ENCODE measurements at places on chromosomes 11 and 22.

DNA sequence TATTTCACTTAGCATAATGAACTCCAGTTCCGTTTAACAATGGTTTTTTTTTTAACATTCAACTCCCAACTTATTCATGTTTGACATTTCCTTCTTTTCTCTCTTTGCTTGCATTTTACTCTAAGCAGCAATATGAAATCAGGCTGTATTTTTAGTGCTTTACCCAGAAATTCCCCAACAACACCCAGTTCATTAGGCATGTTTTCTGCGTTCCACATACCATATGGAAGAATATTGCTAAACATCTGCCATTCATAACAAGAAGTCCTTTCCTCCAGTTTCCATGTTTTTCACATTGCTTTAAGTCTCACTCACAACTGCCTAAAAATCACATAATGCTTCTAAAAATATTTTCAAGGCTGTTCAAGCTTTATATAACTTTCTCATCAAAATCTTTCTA lies 45.8 kb downstream of the PLAAT5 start:
- no peak for DNase-seq
- no peak overlapping the region for H3K27ac ChIP-seq
- H3K4me1 ChIP-seq, result peaks cover 45% of the 10 kb centered on the region
- no peaks in the 10 kb centered on the region for H3K36me3 ChIP-seq
- H3K27me3 ChIP-seq, result peaks cover 2% of the 10 kb centered on the region
- no peak overlapping the region for H3K4me3 ChIP-seq

GRCh38 chr11:126949066-126949891 lies 51.3 kb downstream of the KIRREL3 start:
- no peaks in the 10 kb centered on the region for H3K36me3 ChIP-seq
- H3K4me3 ChIP-seq, result no peak overlapping the region
- H3K4me1 ChIP-seq, result no peaks in the 10 kb centered on the region
- H3K27me3 ChIP-seq, result no peaks in the 10 kb centered on the region
- no peak overlapping the region for H3K27ac ChIP-seq

DNA sequence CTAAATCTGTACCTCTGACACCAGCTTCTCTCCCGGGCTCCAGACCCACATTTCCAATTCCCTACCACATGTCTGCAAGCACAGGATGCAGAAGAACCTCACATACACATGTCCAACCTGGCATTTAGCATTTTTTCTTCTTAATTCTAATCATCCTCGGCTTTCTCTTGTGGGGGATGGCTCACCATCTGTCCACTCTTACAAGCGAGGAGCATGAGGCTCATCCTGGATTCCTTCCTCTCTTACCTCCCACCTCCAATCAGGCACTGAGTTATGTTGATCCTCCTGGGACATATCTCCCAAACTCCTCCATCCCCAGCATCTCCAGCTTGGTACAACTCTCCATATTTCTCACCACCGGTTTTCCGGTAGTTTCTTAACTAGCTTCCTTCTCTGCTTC lies 149.8 kb upstream of the LARGE1 start:
- no peaks in the 10 kb centered on the region for H3K36me3 ChIP-seq
- no peak overlapping the region for H3K4me3 ChIP-seq
- no peaks in the 10 kb centered on the region for H3K27me3 ChIP-seq
- H3K4me1 ChIP-seq, result no peaks in the 10 kb centered on the region
- H3K27ac ChIP-seq, result no peak overlapping the region

DNA sequence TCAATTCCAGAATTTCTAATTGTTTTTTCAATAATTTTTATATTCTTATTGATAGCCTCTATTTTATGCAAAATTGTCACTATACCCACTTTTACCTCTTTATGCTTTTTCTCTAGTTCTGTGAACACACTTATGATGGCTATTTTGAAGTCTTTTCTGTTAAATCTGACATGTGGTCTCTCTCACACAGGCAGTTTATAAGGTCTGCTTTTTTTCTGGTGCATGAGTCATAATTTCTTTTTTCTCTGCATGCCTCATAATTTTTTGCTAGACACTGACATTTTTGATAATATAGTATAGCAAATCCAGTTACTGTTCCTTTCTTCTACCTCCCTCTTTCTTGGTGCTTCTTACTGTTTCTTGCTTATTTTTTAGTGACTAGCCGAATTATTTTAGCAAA lies 36.0 kb downstream of the ZBTB44 start:
- no peaks in the 10 kb centered on the region for H3K27me3 ChIP-seq
- peaks cover 19% of the 10 kb centered on the region for H3K4me1 ChIP-seq
- H3K36me3 ChIP-seq, result peaks cover 33% of the 10 kb centered on the region
- no peak for DNase-seq
- H3K27ac ChIP-seq, result peak overlapping the region; percentile 75

DNA sequence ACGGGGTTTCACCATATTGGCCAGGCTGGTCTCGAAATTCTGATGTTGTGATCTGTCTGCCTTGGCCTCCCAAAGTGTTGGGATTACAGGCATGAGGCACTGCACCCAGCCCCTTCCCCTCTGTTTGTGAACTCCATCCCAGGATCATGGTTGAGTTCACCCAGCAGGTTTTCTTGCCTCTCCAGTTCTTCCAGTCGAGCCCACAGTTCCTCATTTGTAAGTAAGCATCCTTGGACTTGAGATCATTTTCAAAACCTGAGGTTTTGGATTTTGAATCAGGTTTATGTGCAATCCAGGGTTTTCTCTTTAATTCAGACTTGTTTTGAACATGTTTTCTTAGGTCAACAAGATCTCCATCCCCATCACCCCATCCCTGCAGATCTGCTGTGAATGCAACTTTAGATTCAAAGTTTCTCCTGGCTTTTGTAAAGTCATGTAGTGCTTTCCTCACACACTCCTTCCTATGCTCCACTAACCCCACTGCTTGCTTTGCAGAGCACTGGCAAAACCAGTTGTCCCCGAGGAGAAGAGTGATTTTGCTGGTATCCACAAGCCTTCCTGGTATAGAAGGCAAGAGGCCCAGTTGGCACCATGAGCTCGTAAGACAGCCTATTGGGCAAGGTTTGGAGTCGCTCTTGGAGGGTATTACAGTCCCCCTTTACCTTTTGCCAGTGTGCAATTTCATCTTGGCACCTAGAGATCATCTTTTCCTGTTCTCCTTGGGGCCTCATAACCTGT lies 14.7 kb upstream of the VPREB1 start:
- no peaks in the 10 kb centered on the region for H3K36me3 ChIP-seq
- no peaks in the 10 kb centered on the region for H3K27me3 ChIP-seq
- no peak for DNase-seq

- H3K27me3 ChIP-seq, result no peaks in the 10 kb centered on the region
- no peak for DNase-seq
- no peak overlapping the region for H3K4me3 ChIP-seq
- H3K36me3 ChIP-seq, result no peaks in the 10 kb centered on the region
- H3K4me1 ChIP-seq, result no peaks in the 10 kb centered on the region
- no peak overlapping the region for H3K27ac ChIP-seq
Measured at GRCh38 chr11:126538071-126538470, 182.6 kb downstream of the ST3GAL4 start.

DNA sequence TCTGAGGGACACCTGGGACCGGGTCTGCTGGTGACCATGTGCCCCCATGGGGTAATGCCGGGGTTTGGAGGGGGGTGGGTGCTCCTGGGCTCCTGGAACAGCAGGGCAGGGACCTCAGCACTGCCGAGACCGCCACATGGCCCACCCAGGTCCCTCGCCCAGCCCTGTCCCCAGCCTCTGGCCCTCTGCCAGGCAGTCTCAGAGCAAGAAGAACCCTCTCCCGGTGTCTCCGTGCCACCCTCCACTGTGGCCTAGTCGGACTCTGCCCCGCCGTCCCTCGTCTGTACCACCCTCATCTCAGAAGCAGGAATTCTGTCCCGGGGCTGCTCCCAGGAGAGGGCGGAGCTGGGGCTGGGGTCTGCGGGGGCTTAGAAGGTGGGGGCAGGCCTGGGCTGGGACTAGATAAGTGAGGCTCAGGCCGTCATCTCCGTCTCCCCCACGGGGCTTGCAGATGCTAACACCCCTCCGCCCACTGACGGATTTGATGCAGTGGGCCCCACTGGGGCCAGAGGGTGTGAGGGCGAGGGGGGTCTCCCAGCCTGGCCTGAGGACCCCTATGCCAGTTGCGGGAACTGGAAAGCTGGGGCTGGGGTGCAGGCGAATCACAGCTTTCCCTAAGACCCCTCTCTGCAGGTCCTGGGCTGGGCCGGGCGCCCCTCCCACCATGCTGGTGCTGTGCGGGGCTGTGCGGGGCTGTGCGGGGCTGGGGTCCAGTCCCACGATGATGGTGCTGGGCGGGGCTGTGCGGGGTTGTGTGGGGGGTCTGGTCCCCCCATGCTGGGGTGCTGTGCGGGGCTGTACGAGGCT lies 1.1 kb downstream of the MUC5AC start:
- H3K36me3 ChIP-seq, result no peaks in the 10 kb centered on the region
- DNase-seq, result no peak
- H3K27ac ChIP-seq, result no peak overlapping the region
- H3K4me3 ChIP-seq, result no peak overlapping the region
- no peaks in the 10 kb centered on the region for H3K4me1 ChIP-seq
- H3K27me3 ChIP-seq, result no peaks in the 10 kb centered on the region

DNA sequence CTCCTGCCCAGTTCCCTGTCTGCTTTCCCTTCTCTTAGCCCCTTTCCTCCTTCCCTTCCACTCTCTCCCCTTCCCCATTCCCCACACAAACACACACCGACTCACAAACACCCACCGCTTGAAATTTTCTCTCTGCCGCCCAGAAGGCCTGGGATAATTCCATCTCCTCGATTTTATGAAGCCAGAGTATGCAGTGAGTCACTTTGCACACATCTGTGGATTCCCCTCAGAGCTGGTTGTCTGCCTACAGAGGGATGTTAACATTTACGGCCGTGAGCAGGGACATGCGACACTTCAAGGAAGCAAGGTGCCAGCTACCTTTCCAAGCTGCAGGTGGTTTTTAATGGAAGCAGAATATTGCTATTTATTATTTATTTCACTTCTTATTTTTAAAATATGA lies 332.0 kb downstream of the TENM4 start:
- H3K27me3 ChIP-seq, result no peaks in the 10 kb centered on the region
- DNase-seq, result no peak
- H3K27ac ChIP-seq, result no peak overlapping the region
- H3K36me3 ChIP-seq, result no peaks in the 10 kb centered on the region
- no peaks in the 10 kb centered on the region for H3K4me1 ChIP-seq
- H3K4me3 ChIP-seq, result no peak overlapping the region

- no peaks in the 10 kb centered on the region for H3K4me1 ChIP-seq
- H3K4me3 ChIP-seq, result no peak overlapping the region
- no peaks in the 10 kb centered on the region for H3K36me3 ChIP-seq
- DNase-seq, result no peak
Measured at GRCh38 chr11:46857666-46858065, 11.6 kb upstream of the CKAP5 start.

DNA sequence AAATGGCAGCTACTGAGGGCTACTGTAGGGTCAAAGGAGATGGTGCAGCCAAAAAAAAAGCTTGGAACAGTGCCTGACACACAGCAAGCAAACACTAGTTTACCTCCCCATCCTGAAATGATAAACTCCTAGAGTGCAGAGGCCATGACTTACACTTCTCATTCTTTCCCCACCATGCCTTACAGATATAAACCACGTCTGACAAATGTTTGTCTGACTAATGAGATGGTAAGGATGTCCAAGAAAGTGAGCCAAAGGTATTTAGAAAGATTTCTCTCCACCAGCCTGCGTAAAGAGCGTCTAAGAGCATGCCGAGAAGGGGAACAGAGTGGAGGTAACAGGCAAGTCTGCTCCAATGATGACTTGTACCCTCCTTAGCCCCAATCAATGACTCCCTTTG lies 99.0 kb downstream of the LARGE1 start:
- H3K4me1 ChIP-seq, result no peaks in the 10 kb centered on the region
- no peak overlapping the region for H3K27ac ChIP-seq
- no peaks in the 10 kb centered on the region for H3K36me3 ChIP-seq
- H3K4me3 ChIP-seq, result no peak overlapping the region

GRCh38 chr22:37604875-37605274 lies 3.8 kb upstream of the GGA1 start:
- H3K36me3 ChIP-seq, result no peaks in the 10 kb centered on the region
- peaks cover 33% of the 10 kb centered on the region for H3K4me1 ChIP-seq
- H3K4me3 ChIP-seq, result peak overlapping the region; percentile 59
- peak overlapping the region; percentile 77 for H3K27ac ChIP-seq
- peaks cover 7% of the 10 kb centered on the region for H3K27me3 ChIP-seq

DNA sequence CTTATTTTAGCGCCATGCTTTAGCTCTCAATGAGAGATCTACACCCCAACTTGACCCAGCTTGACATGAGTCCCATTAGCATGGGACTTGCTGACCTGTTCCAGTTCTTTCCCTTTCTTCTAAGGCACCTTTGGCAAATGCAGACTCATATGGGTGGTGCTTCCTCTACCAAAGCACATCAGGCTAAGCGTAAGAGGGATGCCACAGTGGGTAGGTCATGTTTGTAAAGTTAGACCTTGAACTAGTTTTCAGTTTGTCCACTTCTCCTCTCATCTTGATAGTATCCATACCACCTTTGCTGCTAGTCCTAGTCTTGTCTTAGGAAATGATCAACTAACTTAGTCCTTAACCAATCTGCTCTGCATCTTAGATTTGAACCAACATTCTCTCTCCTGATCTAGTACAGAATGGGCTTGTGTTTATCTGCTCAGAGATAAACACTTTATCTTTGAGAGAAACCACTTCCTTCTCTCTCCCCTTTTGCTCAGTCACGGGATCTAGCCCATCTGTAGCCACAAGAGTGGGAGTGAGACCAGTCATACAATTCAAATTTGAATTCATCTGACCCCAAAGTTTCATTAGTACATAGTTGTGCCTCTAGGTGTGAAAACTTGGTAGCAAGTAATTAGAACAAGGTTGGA lies 72.1 kb upstream of the CD44 start:
- peaks cover 23% of the 10 kb centered on the region for H3K36me3 ChIP-seq
- peak overlapping the region; percentile 76 for H3K27ac ChIP-seq
- H3K4me1 ChIP-seq, result peaks cover 26% of the 10 kb centered on the region
- DNase-seq, result peak; percentile 66

- no peaks in the 10 kb centered on the region for H3K27me3 ChIP-seq
- H3K36me3 ChIP-seq, result no peaks in the 10 kb centered on the region
- no peak for DNase-seq
- no peak overlapping the region for H3K27ac ChIP-seq
- no peak overlapping the region for H3K4me3 ChIP-seq
- no peaks in the 10 kb centered on the region for H3K4me1 ChIP-seq
Measured at GRCh38 chr11:76124905-76125770, 81.2 kb downstream of the WNT11 start.

DNA sequence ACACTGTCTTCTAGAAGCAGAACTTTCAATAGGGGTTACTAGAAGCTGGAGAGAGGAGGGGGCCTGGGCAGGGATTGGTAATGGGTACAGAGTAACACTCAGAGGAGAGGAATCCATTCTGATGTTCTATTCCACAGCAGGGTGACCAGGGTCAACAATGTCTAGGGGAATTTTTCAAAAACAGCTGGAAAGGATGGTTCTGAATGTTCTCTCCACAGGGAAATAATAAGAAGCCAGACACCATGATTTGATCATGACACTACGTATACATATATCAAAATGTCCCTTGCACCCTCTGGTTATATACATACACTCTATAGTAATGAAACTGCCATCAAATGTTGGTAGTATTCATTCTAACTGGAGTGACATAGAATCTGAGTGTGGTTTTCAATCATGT lies 111.2 kb upstream of the TOP3B start:
- no peak overlapping the region for H3K27ac ChIP-seq
- H3K4me1 ChIP-seq, result peaks cover 21% of the 10 kb centered on the region
- DNase-seq, result no peak

- no peak overlapping the region for H3K27ac ChIP-seq
- H3K4me3 ChIP-seq, result no peak overlapping the region
- no peaks in the 10 kb centered on the region for H3K4me1 ChIP-seq
- no peaks in the 10 kb centered on the region for H3K36me3 ChIP-seq
Measured at GRCh38 chr11:112532506-112532905, 271.8 kb upstream of the PLET1 start.

- no peaks in the 10 kb centered on the region for H3K4me1 ChIP-seq
- H3K27me3 ChIP-seq, result peaks cover 38% of the 10 kb centered on the region
- H3K27ac ChIP-seq, result no peak overlapping the region
- no peak overlapping the region for H3K4me3 ChIP-seq
- no peaks in the 10 kb centered on the region for H3K36me3 ChIP-seq
Measured at GRCh38 chr11:108635106-108635505, 29.8 kb upstream of the DDX10 start.

Data from T-helper 2 cell treated with Interferon-gamma antibody and Interleukin-4, amounts not matched to agents 5 μg/mL and 100 μg/mL, for 36 hours (primary cell).